ENCODE measurements at places on chromosomes 12 and 14.

GRCh38 chr12:27383429-27384260, 51.0 kb downstream of the BMAL2 start:
- DNase-seq, result peak; percentile 77

DNA sequence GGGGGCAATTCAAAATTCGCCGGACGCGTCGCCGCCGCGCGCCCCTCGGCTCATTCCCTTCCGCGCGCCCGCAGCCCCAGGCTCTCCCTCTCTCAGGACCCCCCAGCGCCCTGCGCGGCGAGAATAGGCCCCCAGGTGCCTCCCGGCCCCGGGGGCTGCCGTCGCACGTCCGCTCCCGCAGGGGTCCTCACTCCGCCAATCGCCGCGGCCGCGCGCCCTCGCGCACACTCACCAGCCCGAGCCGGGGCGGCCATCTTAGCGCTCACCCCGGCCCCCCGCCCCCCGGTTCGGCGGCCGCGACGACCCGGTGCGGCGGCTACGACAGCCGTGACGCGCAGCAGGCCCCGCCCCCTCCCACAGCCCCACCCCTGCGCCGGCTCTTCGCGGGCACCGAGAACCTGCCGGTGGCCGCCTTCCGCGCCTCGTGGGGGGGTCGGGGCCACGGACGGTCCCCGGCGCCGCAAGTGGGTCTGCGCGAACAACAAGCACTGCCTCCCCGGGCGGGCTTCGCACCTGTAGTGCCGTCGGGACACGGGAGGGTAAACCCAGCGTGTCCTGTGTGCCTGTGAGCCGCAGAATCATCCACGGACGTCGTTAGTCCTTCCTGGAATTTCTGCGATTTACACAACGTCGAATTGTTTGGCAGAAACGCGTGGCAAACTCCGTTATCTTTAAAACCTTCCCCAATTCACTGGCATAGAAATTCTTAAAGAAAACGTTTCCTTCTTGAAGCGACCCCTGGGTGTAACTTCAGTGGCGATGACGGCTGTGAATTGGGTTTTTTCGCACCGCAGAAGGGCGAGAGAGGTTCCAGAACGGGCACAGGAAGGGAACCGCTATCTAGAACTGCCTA, 2.5 kb downstream of the USP44 start:
- DNase-seq, result peak; percentile 33

DNA sequence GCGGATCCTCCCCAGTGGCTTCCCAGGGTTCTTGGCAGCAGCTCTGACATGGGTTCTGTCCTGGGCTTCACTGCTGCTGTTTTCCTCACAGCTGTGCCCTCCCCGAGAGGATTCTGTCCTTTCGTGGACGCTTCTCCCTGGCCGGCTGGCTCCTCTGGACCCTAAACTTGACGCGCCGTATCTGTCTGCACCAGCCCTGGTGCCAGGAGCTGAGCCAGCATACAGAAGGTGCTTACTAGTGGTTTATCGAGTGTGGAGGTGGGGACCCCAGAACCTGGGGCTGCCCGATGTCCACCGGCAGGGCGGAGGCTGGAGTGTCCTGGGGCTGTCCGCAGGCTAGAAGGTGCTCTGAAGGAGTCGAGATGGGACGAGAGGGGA, 17.2 kb downstream of the FBRSL1 start:
- no peak for DNase-seq

DNA sequence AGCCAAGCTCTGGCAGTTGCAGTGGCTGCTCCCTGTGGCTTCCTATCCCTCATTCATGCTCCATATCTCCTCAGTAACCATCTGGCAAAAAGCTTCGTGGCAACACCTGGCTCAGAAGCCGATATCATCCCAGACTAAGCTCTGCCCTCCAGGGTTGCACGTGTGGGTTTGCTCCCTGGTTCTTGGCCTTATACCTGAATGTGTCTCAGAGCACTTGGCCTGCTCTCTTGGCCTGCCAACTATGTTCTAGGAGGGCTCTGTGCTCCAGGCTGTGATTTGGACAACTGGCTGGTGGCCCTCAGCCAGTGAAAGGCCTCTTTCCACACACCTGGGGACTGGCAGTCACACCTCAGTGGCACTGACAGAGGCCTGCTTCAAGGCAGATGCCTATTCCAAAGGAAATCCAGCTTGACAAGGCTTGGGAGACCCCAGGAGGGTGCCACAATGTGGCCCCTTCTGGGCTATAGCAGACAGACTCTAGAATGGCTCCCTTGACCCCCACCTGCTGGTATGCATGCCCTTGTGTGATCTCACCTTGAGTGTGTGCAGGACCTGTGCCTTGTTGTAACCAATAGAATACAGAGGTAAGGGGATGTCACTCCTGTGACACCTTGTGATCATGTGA, 10.5 kb downstream of the PLD4 start:
- no peak for DNase-seq

GRCh38 chr12:11762723-11763326, 113.4 kb downstream of the ETV6 start:
- DNase-seq, result no peak

- no peak for DNase-seq
Observed at GRCh38 chr12:6548966-6549683, 6.7 kb downstream of the IFFO1 start.

- DNase-seq, result no peak
Observed at GRCh38 chr12:113477842-113478215, 6.2 kb upstream of the LHX5 start.

DNA sequence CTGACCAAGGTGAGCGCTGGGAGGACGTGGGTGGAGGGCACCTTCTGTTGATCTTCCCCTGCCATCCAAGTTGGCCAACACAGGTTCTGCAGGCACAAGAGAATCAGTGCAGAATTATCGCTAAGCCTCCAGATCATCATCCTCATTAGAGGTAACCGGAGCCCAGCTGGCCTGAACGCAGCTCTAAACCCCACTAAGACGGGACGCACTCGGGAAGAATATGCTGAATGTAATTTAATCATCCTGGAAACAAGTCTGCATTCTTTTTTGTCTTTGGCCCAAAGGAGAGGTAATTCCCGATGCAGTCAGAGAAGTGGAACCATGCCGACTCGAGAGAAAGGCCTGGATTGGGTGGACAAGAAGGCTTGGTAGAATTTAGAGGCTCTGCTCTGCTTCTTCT, 111.0 kb upstream of the GSC start:
- no peak for DNase-seq

- peak; percentile 31 for DNase-seq
Observed at GRCh38 chr12:71139153-71139735, 18.6 kb downstream of the TSPAN8 start.

GRCh38 chr12:13780453-13780852, 200.9 kb downstream of the GRIN2B start:
- no peak for DNase-seq

GRCh38 chr14:50352584-50352983, 40.5 kb downstream of the DMAC2L start:
- no peak for DNase-seq

DNA sequence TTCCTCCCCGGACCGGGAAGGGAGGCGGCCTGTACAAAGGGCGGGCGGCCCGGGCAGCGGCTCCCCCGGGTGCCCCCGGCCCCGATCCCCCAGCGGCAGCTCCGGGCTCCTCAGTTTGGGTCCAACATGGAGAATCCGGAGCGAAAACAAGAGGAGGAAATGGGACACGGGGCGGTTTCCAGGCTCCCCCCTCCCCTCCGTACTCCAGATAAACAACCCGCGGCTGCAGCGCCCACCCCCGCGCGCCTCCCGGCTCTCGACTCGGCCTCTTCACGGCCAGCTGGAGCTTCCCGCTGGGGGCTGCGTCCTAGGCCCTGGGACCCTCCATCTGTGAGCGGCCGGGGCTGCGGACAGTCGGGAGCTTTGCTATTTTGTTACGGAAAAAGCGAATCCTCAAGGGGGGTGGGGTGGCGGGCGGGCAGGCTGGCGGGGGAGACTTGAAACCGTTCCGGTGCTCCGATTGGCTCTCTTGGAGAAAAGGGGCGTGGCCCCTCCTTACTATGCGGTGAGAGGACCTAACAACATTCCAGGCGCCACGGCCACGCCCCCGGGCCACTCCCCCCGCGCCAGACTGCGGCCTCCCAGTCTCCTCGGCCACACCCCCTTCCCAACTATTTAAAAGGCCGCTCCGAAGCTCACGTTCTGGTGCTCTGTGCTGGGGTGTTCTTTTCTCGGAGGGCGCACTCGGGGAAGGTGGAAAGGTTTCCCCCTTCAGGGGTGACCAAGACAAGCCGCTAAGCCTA, at the start of gene CTDSP2:
CTDSP2 (minus strand) TSS at position 153 of the 743 bp plus-strand sequence. CDS start 294 bp downstream, outside the sequence.
- DNase-seq, result peak; percentile 99

DNA sequence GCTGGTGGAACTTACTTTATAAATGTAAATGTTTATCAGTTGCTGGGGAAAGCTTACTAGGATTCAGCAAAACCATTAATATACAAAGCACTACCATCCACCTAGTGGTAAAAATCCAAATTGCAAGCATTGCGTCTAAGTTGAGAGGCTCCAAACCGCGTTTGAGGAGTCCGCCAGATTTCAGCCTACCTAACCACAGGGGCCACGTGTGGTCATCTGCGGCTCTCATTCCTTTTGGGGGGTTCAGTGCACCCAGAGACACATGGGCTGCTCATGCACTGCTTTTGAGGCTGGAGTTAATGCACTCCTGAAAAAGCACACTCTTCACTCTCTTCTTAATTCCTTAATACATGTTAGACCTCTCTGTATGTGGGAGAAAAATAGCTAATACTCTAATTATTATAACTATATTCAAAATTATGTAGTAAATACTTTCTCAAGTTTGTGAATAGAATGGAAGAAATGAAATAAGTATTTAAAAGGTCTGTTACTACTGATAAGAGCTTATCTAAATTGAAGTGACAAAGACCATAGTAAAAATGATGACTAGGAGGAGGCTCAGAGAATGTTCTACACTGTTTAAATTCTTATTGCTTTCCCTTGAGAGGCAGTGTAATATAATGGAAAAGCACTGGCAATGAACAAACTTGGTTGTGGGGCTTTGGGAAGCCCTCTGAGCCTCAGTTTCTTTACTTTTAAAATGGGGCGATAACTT, 41.4 kb upstream of the MANSC4 start:
- peak; percentile 51 for DNase-seq

DNA sequence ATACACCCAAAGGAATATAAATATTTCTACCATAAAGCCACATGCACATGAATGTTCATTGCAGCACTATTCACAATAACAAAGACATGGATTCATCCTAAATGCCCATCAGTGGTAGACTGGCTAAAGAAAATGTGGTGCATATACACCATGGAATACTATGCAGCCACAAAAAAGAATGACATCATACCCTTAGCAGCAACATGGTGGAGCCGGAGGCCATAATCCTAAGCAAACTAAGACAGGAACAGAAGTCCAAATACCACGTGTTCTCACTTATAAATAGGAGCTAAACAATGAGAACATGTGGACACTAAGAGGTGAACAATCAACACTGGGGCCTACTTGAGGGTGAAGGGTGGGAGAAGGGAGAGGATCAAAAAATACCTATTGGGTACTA, 198.5 kb downstream of the BMP4 start:
- DNase-seq, result no peak

DNA sequence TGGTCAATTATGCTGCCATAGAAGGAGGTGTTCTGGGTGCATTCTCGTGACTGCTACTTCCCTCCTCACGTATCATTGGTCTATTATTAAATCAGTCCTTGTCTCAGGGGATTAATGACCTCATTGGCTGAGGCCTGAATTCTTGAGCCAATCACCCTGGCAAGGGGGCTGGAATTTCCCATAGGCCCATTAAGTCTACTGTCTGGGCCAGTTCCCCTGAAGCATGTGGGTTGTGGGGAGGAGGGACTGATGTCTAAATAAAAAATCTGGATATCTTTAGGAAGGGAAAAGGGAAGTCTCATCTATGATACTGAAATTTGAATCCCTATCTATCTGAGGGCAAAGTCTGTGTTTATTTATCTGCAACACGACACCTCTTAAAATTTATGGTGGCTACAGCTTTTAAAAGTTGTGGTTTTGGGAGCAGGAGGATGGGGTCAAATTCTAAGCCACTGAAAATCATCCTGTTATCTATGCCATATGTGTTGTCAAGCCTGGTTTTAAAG, 71.9 kb downstream of the DYRK2 start:
- DNase-seq, result no peak

DNA sequence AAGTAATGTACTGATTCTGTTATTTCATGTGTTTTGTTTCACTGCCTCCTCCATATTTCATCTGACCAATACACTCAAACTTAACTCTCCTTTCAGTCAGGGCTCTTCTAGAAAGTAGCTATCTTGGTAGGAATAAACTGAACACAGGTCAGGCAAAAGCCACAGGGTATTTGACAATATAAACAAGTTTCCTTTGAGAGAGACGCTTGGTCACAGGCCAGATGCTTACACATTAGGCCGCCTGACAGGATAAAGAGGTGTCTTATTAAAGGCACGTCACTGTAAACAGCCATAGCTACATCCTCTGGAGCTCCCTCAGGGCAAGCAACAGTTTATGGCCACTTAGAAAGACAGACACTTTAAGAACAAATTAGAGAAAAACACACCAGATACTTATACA, 607.5 kb downstream of the SLC6A15 start:
- no peak for DNase-seq

DNA sequence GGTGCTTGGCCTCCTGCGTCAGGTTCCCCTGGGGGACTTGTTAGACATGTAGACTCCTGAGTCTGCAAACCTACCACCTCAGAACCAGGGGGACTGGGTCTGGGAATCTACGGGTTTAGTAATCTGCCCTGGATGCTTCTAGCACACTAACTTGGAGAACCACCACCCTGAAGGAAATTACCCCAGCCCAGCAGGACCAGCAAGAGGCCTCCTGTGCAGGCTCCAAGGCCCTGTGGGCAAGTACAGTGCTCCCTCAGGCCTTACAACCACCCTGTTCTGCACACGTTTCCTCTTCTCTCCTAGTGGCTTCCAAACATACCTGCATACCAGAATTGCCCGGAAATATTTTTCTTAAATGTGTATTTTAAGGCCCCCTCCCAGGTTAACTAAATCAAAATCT, 423.0 kb downstream of the FUT8 start:
- DNase-seq, result no peak

DNA sequence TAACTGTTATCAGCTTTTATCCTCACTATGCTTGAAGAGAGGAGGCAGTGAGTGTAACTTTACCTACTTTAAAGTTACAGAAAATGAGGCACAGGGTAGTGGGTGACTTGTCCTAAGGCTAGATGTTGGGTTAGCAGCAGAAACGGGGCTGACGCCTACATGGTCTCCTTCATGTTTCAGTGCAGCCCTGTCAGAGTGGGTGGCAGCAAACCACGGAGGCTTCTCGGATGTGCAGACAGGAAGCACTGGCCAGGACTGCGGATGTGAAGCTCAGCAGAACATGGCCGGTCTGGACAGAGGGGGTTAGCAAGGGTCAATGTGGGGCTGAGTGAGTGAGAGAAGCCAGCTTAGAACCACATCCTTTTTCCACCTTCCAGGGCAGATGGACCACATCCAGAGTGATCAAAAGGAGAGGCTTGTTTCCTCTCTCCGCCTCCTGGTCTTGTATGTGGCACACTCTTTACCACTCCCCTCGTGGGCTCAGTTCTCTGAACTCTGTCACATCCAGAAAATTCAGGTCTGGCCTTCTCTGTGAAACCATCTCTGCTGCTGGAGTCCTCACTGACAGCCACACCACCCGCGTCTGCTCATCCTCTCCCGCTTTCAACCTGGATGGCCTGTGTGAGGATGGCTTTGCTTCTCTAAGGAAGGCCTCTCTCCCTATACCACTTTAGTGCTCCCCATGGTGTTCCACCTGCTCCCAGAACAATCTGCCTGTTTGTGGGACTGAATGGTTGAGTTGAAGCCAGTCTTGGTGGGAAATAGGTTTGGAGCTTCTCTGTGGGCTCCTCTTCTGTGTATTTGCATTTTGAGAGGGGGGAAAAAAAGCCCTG, 14.1 kb downstream of the SUSD6 start:
- DNase-seq, result peak; percentile 64
